ENCODE measurements at places on chromosomes 5 and 9.
A peak's percentile ranks its signal among the peaks of the same experiment; 100 is the strongest.

GRCh38 chr5:144089401-144090021 is 80.9 kb downstream of the YIPF5 start:
- DNase-seq = no peak

DNA sequence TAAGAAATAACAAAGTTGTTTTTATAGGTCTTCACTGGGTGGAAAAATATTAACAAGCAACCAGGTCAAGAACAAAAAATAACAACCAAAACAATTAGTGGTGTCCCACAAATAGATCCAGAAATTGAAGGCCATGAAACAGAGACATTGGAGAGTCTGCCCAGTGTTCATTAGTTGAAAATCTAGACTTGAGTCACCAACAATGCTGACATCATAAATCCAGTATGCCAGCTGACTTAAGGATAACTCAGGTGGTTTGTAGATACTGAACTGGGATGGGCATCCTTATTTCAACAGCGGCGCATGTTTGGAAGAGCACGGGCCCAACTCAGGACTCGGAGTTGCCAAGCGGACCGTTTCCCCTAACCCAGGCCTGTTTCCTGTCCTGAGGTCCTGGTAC is 80.7 kb upstream of the TNFAIP8 start:
- no peak for DNase-seq

- no peak for DNase-seq
Measured at GRCh38 chr9:15272377-15272928, 34.6 kb downstream of the TTC39B start.

DNA sequence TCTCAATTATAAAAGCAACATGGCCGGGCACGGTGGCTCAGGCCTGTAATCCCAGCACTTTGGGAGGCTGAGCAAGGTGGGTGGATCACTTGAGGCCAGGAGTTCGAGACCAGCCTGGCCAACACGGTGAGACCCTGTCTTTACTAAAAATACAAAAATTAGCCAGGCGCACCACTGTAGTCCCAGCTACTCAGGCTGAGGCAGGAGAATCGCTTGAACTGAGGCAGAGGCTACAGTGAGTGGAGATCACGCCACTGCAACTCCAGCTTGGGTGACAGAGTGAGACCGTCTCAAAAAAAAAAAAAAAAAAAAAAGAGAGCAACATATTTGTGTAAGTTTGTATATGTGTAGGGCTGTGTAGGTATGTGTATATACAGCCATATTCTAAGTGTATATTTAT is 7.5 kb downstream of the RPS6 start:
- DNase-seq = no peak

DNA sequence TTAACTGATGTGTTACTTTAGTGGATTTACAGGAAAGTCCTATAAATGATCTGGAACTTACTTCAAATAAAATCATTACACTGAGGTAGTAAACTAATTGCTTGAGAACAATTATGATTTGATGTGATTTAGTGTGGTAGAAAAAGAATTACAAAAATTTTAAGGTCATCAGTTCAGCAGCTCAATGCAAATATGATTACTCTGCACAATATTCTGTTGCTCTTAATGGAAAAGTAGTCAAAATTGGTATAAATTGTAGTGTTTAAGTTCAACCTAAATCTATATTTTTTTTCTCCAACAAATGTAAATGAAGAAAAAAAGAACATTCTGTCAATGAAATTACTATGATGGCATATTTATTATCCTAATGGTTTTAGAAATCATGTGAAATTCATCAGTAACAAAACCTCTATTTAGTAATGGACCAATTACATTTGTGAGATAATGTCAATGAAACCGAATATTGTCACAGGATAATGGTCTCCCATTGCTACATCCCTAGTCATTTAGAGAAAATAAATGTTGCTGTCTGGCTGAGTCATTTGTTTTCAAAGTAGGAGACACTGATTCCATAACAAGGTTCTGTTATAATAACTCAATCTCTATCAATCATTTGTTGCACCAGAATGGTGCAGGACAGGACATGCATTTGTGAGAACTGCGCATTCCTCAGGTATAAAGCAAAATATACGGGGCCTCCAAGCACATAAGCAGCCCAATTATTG is 177.1 kb downstream of the NFIB start:
- no peak for DNase-seq

DNA sequence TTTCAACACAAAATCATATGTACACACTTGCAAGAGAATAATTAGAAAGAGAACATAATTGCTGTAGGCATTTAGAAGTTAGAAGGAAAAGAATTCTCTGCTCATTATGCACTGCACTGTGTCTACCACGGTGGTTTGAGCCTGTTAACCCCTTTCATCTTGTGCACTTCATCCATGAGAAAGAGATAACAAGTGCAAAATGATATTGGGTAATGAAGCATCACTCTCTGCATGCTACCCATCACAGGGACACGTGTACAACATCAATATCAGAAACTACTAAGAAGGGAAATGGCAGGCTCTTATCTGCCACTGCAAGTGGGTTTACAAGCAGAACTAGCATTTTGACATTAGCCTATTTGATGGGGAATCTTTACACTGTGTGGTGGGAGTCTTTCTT is 202.6 kb downstream of the CDH12 start:
- DNase-seq = no peak

GRCh38 chr5:98772415-98773213 is 849 bp upstream of the RGMB start:
- peak; percentile 79 for DNase-seq

DNA sequence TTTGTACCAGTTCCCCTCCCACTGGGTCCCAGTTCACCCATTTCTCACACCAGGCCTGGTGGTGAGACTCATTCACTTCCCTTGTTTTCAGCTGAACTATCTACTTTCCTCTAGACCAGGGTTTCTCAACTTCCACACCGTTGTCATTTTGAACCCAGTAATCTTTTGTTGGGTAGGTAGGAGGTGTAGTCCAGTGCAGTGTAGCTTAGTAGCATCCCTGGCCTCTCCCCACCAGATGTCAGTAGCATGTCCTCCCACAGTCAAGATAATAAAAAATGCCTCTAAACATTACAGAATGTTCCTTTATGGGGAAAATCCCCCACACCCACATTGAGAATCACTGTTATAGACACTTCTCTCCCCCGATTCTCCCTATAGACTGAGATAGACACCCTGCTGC is 299.1 kb downstream of the EPB41L4A start:
- no peak for DNase-seq

- peak; percentile 12 for DNase-seq
Measured at GRCh38 chr5:170427672-170428236, 38.6 kb upstream of the KCNMB1 start.

- DNase-seq = no peak
Measured at GRCh38 chr5:94969174-94969573, 315.7 kb downstream of the MCTP1 start.

- no peak for DNase-seq
Measured at GRCh38 chr5:154945695-154946301, 4.9 kb downstream of the MRPL22 start.

GRCh38 chr9:6000955-6001354 is 14.5 kb downstream of the RANBP6 start:
- no peak for DNase-seq

DNA sequence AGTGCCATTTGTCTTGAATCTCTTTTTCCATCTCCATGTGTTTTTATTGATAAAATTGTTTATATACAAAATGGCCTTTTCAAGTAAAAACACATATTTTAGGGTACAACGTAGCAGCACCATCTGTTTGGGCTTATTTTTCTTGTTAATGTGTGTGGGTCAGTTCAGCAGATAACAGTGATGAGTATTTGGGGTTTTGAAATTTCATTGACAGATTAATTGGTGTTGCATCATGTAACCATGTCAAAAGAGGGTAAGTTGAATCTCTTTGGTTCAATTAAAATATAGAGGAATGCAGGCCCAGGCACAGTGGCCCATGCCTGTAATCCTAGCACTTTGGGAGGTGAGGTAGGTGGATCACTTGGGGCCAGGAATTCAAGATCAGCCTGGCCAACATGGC is 20.0 kb upstream of the PURA start:
- no peak for DNase-seq

GRCh38 chr9:96484521-96484931 is 34.6 kb downstream of the HABP4 start:
- DNase-seq = no peak

DNA sequence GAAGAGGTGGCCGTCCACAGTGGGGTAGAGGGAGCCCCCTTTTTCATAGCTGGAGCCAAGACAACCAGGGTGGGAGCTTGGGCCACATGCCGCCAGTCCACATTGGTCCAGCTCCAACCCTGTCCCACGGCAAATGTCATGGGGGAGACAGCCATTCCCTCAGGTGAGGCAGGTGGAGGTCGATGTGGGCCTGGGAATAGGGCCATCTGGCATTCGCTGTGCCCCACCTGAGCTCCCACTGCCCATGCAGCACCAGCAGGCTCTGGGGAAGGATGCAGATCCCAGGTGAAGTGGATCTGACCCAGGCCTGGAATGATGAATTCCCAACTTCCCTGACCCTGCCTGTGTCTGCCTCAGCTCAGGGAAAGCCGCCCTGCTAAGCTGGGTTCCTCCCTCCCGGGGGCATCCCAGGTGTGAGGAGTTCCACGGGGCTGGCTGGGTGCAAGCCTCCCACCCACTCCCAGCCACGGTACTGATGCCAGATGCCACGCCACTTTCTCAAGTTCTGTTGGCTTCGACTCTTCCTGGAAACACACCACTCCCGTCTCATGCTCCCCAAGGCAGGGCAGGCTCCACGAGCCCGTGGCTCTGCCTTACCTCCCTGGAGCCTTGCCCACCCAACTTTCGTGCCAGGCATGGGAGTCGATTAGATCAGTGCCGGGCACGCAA is 25.2 kb upstream of the FCN2 start:
- no peak for DNase-seq

GRCh38 chr5:114473541-114473940 is 111.7 kb downstream of the KCNN2 start:
- no peak for DNase-seq

- DNase-seq = no peak
Measured at GRCh38 chr5:35477911-35478310, 139.8 kb upstream of the SPEF2 start.

DNA sequence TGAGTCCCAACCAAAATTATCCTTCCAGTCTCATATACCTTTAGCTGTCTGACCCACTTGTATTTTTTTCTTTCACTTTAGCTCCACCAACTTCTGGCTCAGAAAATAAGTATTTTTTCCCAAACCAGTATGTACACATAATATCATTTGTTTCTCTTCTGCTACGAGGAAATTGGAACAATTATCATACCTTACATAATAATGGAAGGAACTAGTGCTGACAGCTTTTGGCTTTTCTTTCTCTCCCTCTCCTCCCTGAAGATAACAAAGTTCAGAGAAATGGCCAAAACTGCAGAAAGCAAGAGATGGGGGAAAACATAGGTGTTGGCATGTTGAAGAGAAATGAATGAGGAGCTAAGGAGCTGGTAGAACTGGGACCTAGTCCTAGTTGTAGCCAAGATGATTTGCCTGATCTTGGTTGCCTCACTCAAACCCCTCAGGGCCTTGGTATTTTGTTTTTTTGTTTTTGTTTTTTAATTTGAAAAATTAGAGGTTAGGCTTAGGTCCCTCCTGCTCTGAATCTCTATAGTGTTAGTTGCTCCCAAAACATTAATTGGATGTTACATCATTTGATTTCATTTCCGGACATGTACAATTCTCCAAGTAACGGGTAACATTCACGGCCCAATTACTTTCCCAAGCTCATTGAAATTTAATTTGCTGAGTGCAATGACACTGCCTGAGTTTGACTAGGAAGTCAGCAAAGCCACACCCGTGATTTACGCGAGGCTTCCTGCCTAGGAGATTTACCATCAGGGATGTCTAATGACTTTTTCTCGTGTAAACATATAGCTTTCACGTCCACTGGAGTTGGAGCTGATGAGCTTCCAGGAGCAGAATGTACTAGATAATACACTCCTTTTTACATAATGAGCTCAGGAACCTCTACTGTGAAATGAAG is 291.6 kb downstream of the TLE1 start:
- no peak for DNase-seq

DNA sequence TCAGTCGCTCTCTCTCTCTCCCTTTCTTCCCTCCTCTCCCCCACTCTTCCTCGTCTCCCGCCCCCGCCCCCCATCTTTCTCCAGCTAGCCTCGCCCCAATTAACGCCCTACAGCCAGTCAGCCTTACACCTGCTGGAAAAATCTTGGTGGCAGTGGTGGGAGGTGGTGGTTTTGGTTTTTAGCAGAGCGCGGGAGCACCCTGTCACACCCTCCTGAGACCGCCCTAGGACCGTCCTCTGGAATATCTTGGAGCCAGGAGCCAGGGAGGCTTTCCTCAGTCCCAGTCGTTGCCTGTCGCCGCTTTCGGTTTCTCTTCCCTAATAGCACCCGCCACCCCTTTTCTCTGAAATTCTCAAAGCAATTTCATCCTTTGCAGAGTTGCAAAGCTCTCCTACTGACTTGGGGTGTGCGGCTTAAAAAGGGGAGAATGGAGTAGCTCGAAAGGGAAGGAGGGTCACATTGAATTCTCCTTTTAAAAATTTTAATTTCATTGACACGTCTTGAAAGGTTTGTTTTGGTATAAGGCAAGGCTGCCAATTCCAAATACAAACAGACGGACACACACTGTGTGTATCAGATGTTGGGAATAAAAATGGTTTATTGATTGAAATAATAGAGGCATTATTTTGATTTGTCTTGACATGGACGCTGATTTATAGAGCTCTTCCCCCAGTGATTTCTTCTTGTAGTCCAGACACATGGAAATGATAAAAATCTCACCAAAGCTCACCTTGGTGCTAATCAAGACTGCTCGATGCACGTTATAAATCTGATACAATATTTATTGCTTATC is 301.3 kb downstream of the PARP8 start:
- no peak for DNase-seq

- DNase-seq = no peak
Measured at GRCh38 chr5:126443374-126443851, 20.2 kb downstream of the GRAMD2B start.

- no peak for DNase-seq
Measured at GRCh38 chr5:145976431-145977155, 40.2 kb downstream of the SH3RF2 start.

GRCh38 chr9:98287384-98287783 is 31.9 kb upstream of the TBC1D2 start:
- no peak for DNase-seq

DNA sequence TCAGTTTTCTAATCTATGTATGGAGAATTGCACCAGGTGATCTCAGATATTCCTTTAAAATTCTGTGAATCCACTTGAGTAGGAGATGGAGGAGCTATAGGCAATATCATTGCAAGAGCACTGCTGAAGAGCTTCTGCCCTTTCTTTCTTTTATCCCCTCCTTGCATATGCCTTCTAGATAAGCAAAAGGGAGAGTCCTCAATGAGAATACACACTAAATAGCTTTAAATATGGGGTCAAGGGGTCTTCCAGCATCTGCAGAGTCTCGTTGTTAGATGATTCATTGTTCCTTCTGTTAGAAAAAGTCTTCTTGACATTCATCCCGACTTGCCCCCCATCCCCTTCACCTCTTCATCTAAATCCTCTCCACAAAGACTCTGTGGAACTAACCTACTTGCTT is 156.1 kb downstream of the PIK3R1 start:
- no peak for DNase-seq

All from anterior cingulate cortex (tissue), 58 donors.